ENCODE measurements at places on chromosomes 12 and 14.

GRCh38 chr12:58455136-58455535, 465.2 kb downstream of the LRIG3 start:
- no peak for DNase-seq

DNA sequence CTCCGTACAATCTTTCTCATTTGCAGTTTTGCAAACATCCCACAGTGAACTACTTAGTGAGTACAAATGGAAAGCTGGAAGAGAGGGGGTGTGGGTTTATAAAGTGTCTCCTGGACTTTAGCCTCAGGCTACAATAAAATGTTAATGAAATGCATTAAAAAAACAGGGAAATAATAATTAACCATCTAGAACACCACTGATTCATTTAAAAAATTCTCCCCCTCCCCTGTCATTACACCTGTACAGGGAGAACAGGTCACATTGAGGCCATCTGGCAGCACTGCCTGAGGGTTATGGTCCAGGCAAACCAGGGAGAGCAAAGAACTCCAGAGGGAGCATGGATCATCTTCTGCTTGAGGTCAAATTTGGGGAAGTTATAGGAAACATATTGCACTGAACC, 96.3 kb downstream of the TSPAN8 start:
- no peak for DNase-seq

DNA sequence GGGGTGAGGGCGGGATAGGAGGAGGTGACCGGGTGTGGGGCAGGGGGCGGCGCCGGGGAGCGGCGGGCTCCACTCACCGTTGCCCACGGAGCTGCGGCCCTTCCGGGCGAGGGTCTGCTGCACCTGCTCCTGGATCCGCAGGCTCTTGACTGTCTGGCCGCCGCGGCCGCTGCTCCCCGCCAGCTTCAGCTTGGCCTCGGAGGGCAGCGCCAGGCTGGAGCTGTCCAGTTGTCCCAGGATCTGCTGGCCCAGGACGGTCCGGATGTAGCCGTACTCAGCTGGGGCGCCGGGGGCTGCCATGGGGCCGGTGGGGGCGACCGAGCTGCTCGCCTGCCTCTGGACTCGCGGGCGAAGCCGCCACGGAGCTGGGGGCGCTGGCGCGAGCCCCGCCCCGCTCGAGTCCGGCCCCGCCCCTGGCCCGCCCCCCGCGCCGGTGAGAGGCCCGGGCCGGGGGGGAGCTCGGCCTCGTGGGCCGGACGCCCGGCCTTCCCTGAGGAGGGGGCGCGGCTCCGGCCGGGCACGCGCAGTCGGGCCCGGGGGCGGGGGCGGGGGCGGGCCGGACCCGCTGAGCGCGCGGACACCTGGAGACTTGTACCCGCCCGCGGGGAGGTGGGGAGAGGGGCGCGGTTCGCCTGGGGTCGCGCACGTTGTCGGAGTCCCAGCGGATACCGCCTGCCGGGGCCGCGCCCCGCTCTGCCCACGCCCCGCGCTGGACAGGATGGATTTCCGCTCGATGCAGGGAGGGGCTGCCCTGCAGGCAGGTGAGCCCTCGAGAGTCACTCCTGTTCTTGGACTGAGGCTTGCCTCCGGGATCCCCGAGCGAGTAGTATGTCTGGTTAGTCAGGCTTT, at the start of gene PKP2:
PKP2 (minus strand) TSS at position 346 of the 849 bp plus-strand sequence; CDS start at position 300, 46 bp downstream.
- DNase-seq, result no peak

DNA sequence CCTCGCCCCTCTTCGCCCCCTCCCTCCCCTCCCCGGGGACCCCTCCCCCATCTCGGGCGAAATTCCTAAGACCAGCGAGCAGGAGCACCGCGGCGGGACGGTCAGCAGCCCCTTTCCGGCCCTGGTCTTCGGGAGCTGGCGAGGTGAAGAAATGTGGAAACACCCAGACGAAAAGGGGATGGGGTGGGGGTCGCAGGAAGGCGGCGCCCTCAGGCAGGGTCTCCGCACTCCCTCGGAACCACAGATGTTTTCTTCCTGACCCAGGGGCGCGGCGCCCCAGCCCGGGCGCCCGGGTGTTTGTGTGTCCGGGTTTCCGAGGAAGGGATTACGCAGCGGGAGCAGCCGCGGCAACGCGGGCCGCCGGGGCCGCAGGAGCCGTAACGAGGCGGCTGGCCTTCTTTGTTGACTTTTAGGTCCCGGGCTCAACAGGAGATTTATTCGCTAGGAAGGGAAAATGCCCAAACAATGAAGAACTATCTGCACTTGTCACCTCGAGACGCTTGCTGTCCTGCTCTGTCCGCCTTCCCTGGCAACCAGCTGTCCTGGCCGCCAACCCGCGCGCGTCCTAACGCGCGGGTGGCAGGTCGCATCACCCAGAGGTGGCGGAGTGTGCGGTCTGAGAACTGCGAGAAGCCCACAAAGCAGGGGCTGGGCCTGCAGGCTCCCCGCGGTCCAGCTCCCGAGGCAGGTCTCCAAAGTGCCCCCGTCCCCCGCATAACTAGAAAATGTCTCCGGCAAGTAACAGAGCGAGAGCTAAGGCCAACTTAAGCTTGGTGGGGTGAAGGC, 7.0 kb downstream of the FOXA1 start:
- DNase-seq, result no peak

DNA sequence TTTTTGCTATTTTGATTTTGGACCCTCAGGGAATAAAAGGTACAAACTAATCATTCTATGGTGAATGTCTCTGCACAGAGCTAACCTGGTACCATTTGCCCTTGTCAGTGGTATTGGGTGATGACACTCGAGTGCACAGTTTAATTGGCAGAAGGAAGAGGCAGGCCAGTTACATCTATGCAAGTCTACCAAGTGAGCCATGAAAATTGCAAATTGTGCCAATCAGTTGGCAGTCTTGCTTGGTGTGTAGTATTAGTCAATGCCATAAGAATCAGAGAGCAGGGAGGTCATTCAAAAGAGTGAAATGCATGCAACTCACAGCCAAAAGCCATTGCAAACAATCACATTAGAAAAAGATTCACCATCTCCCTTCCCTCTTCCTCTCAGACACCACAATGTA, 479.6 kb downstream of the ADAMTS20 start:
- DNase-seq, result no peak

- DNase-seq, result no peak
Observed at GRCh38 chr14:34325493-34325892, 136.5 kb downstream of the SPTSSA start.

GRCh38 chr14:20612403-20612802, 21.2 kb upstream of the RNASE12 start:
- no peak for DNase-seq

DNA sequence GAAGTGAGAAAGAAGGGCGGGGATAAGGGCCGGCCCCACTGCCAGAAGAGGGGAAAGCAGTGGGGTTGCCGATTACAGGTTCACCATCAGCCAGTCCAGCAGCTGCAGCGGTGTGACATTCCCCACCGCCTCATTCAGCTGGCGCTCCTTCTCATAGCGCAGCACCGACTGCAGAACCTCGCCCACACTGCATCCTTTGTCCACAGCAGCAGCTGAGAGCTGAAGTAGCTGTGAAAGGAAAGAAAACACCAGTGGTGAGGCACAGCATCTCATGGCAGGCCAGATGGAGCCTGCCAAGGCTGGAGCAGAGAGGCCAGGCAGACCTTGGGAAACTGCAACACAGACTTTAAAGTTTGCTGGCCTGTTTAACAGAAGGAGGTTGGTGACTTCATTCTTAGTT, 33.2 kb downstream of the AKAP3 start:
- DNase-seq, result no peak
